ENCODE measurements at places on chromosomes 5 and 9. TPM values are rescaled to one million over a fixed set of nuclear protein-coding genes. Genes with fewer than 3 reads are reported as not detected.

PCDHA1 gene
- total RNA-seq: 0.12 TPM

TUSC1 gene
- total RNA-seq: 20.9 TPM

SHC3 gene
- 5.8 TPM for total RNA-seq

TERT gene
- total RNA-seq: 0.47 TPM

RALGDS gene
- 42.4 TPM for total RNA-seq

SLC34A1 gene
- 166 TPM for total RNA-seq

ZFP37 gene
- total RNA-seq: 4.7 TPM

SHISAL2B gene
- not detected for total RNA-seq
